ENCODE measurements at places on chromosomes 4 and X.

DNA sequence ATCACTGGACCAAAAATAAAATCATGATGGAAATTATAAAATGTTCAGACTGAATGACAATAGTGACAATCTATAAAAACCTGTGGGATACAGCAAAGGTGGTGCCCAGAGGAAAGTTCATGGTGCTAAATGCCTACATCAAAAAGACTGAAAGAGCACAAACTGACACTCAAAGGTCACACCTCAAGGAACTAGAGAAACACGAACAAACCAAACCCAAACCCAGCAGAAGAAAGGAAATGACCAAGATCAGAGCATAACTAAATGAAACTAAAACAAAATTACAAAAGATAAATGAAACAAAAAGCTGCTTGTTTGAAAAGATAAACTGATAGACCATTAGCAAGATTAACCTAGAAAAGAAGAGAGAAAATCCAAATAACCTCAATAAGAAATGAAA is 78.7 kb downstream of the ANAPC10 start:
- no peak for DNase-seq

DNA sequence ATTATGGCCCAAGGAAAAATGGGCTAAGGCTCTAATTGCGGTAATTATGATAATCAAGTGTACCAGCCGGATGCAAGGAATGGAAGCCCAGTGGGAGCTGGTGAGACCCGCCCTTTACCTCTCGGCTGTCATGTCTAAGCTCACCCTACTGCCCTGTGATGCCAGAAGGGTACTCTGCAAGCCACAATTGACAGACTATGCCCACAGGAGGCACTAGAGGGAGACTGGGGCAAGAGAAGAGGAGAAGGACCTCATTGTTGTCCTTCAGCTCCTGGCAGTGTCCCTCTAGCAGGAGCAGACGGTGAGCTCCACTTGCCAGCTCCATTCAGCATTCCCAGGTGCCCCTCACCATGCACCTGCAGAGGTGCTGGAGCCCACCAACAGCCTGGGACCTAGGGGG is 141.8 kb downstream of the SMIM20 start:
- DNase-seq: no peak

GRCh38 chr4:26779224-26779623 is 81.4 kb upstream of the STIM2 start:
- no peak for DNase-seq

DNA sequence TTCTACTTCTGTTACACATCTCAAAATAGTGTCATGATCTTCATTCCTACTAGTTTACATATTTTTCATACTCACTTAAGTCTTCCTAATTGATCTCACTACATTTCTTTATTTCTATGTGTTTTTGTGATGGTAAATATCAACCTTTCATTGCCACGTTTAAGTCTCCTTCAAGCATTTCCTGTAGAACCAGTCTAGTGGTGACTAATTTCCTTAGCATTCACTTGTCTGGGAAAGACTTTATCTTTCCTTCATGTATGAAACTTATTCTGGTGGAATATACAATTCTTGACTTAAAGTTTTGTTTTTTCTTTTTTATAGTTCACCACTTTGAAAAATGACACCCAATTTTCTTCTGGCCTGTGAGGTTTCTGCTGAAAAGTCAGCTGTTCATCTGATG is 181.4 kb upstream of the NEIL3 start:
- peak; percentile 83 for DNase-seq

- DNase-seq: no peak
These were observed 25.1 kb downstream of the RAB9B start for GRCh38 chrX:103806862-103807474.

GRCh38 chr4:16794816-16795445 is 103.5 kb downstream of the LDB2 start:
- DNase-seq: peak; percentile 49

DNA sequence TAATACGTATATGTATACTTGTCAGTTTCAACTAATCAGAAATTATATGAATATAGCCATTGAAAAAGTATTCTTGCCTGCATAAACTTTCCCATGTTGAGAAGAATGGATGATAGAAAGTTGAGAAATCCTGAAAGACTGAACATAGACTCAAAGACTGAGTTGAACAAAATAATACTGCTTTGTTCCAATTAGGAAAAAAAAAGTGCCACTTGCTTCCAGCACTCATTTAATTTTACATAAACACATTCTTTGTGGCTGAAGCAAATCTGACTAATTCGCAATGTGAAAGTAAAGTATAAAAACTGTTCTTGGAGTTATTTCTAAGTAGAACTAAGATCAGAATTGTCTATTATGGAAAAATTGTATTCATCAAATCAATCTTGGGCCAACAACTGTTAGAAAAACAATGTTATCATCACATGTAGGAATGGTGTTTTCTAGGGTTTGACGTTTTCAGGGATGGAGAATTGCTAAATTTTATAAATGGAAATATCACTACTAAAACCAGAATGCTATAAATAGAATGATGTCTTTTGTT is 2334.6 kb downstream of the PCDH7 start:
- DNase-seq: no peak

DNA sequence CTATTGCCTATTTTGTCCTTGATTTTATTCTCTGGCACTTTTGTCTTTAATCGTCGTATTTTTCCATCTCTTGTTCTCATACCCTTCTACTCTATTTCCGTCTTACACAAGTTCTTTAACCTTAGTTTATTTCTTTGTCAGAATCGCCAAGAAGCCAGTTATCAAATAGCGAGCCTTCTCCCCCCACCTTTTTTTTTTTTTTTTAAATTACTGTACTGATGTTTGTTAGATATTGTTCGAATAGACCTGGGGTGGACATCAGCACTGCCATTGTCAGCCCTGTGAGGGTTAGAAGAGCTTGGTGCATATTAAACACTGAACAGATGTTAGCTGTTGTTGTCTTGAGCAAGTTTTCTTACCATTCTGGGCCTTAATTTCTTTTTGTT is 1.2 kb downstream of the SPCS3 start:
- no peak for DNase-seq

- DNase-seq: peak; percentile 73
These were observed 82.5 kb downstream of the TBC1D9 start for GRCh38 chr4:140673729-140674128.

DNA sequence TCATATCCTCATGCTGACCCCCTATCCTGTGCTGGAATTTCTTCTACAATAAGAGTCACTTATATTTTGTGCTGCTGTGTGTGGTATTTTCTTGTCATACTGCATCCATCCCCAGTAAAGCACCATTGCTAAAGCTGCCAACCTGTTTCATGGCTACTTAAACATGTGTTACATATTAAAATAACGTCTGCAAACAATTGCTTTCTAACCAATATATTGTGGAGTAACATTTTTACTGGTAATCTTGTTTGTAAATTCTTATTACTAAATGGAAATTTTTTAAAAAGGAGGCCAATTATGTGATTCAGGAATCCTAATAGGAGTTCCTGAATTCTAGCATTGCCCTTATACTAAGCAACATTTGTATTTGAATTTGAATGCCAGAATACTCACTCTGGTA is 160.3 kb upstream of the VEGFC start:
- no peak for DNase-seq

DNA sequence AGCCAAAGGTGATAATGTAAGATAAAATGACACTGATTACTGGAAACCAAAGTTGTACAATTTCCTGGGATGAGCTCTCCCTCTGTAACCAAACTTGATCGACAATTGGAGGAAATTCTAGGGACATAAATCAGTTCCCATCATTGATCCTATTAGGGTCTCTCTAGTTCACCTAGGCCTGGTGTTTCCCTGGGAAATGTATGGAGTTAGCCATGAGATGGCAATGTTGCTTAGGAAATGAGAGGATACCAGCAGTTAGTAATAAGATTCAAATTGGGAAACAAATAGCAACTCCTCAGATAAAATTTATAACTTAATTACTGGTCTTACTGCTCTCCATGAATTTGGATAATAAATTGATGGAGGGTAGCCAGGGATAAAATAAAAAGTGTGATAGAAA is 52.2 kb downstream of the SPATA18 start:
- no peak for DNase-seq

DNA sequence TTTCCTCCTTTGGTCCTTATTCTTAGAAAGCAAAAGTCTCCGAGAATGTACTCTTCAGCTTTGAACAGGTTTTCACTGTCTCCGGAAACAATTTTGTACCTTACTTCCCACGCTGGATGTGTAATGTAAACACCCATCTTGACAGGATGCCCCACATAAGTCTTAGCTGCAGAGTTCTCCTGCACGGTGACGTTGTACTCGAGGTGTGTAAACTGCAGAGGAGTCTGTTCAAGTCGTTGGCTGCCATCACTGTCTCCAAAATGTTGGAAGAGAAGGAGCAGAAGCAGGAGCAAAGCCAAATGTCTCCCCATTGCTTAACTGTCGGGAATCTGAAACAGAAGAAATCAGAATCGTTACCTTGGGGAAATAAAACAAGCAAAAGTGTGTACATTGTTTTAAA is 14.1 kb downstream of the FAT1 start:
- no peak for DNase-seq

DNA sequence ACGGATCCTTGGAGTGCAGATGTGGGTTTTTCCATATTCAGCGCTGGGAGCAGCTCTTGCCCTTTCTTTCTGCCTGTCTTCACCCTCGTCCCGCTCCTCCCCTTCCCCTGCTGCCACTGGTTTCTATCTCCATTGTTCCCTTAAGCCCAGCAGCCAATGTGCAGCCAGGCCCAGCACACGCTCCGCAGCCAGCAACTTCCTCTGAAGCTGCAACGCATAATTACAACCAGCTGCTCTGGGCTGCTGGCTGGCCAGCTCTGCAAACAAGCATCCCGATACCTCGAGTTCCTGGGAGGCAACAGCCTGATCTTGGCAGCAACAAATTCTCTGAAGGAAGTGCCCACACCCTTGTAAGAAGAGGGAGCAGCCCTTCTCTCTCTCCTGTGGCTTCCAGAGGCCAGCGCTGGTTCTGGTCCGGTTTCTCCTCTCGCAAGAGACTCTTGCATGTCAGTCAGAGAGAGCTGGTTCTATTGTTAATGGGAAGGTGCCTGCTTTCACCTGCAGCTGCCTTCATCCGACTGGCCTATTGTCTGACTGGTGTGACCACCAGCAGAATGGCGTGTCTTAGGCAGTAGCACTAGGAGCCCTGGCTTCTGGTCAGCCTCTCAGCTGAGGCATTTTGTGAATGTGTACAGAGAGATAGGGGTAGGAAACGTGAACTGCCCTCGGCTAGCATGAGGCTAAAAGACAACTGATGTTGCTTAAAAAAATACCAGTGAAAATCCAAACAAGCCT is 83.8 kb upstream of the MAML3 start:
- peak; percentile 91 for DNase-seq

- peak; percentile 22 for DNase-seq
These were observed 291.8 kb upstream of the HAND2 start for GRCh38 chr4:173821876-173822275.

- DNase-seq: no peak
These were observed 73.3 kb upstream of the SOD3 start for GRCh38 chr4:24722026-24722568.

DNA sequence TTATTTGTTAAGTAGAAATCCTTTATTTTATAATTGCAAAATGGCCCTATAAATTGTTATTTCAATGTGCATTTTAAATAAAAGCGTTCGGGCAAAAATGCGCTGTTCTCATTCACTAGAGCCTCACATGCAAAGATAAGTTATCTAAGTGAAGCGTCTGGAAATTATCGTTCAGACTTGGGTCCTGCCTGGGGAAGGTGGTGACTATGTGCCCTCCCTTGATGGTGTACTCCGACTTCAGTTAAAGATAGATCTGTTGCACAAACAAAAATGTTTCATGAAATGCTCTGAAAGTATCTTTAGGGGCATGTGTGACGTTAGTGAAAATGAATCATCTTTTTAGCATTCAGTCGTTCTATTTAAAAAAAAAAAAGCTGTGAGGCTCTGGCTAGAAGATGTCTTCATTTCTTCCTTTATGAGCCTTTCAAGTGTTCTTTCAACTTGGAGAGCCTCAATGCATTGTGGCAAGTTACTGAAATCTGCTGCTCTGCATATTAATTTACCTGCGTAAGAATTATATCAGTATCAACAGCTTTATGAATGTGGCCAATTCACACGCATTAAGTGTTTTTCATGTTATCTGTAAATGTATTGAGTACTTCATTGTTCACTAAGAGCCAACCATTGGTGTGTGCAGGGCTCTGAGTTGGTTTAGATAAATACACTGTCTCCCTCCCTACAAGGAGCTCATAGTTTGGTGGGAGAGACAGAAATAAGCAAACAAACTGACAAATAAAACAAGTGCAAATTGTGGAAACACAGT is 83.0 kb downstream of the AFF1 start:
- DNase-seq: peak; percentile 85

DNA sequence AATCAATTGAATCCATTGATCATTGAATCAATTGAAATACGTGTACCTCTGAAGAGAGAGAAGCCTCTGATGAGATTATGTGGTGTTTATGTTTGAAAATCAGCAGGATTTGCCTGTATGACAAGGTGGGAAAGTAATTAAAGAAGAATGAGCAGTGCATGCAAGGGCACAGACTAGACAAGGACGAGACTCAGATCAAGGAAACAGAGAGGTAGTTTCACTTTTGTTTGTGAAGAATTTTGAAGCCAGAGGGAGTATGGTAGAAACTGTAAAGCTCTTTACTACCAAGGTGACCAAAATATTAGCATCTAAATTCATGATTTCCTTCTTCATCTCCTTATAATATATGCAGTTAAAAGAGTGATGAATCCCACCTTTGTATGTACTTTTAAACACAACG is 1830.0 kb upstream of the IGFBP7 start:
- DNase-seq: no peak

DNA sequence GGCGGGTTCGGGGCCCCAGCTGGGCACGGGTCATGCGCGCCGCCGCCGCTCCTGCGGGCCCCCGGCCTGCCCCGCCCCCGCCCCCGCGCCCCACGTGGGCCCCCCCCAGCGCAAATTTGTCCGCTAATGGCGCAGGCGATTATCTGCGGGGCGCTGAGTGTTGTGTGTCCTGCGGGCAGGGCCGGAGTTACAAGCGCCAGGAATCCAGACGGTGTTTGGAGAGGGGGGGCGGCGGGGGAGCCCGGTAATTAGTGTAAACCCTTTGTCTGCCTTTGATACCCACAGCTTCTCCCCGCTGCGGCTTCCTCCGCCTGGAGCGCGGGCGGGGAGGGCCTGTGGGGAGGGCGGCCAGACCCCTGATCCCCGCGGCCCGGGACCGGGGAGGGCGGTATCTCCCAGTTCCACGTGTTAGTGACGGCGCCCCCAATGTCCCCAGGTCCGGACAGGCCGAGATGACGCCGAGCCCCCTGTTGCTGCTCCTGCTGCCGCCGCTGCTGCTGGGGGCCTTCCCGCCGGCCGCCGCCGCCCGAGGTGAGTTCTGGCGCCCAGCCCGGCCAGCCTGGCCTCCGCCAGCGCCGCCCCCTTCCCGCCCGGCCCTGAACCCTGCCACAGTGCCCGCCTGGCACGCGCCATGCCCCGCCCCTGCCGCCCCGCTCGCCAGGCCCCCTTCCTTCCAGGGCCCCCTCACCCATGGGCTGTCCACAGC is 761 bp downstream of the FGFRL1 start:
- peak; percentile 34 for DNase-seq

DNA sequence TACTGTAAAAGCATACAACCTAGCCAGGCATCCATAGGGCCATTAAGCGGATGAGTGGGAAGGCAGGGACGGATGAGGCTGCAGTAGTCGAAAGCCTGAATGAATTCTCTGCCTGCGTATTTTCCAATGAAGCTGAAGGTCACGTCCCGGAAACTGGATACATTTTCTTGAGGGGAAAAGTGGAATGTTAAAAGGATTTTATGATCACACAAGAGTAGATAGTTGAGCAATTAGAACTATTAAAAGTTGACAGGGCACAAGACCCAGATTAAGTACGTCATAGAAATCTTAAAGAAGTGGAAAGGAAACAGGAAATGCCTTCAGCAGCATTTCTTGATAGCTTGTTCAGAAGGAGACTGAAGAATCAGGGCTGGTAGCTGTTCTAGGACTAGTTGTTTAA is 98.3 kb upstream of the CXXC4 start:
- peak; percentile 72 for DNase-seq

Data from iris pigment epithelial cell (primary cell).